ENCODE measurements at places on chromosomes 13 and 19.
A peak's percentile ranks its signal among the peaks of the same experiment; 100 is the strongest.

DNA sequence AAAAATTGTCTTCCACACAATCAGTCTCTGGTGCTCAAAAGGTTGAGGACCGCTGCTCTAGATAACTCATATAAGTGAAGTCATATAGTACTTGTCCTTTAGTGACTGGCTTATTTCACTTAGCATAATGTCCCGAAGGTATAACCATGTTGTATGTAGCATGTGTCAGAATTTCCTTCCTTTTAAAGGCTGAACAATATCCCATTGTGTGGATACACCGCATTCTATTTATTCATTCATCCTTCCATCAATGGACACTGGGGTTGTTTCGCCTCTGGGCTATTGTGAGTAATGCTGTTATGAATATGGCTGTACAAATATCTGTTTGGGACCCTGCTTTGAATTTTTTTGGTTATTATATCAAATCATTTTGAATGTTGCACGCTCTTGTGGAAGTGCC lies 4.6 kb upstream of the LYPD5 start:
- peak; percentile 13 for DNase-seq

- DNase-seq: peak; percentile 40
Observed at GRCh38 chr19:29576761-29577648, 29.1 kb upstream of the POP4 start.

GRCh38 chr13:23463661-23464060 lies 30.2 kb upstream of the SACS start:
- peak; percentile 43 for DNase-seq

DNA sequence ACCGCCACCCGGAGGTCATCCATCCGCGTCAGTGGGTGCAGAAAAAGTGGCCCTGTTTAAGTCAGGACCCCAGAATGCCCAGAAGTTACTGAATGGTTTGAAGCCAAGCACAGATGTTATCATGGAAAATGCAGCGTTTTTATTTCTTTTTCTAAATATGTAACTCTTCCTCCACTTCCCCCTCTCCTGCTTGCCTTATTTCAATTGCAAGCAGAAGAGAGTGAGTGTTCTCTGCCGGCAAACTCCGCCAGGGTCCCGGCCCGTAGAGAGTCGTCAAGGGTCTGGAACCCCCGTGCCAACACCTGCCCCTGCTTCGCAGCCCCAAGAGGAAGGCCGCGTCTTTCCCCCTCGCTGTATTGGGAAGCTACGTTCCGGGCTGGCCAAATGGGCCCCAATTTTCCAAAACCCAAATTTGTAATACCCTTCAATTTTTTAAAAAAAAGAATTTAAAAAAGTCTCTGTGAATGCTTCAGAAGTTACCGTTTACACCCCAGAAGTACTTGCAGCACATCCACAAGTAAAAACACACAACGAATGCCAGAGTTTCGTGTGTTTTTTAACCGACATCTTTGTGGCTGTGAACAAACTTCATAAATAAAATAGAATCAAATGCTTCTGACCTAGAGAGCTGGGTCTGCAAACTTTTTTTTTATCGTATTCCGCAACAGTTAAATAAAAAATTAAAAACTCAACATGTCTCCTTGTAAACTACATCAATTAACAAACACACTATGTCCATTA lies 712 bp upstream of the PDX1 start:
- no peak for DNase-seq

GRCh38 chr13:26677156-26677555 lies 83.4 kb downstream of the GPR12 start:
- no peak for DNase-seq

- no peak for DNase-seq
Observed at GRCh38 chr13:28658539-28658795, 463 bp upstream of the POMP start.

- no peak for DNase-seq
Observed at GRCh38 chr19:18596752-18597157, 8.2 kb downstream of the REX1BD start.

- peak; percentile 89 for DNase-seq
Observed at GRCh38 chr19:43675269-43675879, 5.4 kb upstream of the PLAUR start.

DNA sequence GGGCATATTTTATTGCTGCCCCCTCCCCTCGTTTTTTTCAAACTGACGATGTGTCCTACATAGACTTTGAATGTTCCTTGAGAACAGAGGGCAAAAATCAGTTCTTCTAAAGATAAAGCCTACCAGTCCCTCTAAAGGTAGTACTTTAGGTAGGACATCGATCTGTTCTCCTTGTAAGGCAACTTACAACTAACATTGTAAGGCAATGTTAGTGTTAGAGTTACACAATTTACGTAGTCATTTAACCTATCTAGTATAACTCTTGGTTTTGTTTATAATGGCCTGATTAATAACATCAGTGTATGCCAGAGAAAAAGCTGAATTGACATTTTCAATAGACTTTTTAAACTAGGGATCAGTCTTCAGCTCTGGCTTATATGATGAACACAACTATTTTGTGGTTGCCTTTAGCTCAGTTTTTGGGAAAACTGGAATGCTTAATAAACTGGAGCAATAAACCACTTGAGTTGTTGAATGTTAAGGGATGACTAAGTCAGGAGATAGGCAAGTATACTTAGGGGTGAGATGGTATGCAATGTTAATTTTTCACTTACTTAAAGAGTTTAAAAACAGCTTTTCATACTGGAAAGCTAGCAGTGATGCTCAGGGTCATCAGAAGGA lies 2.2 kb downstream of the NDFIP2 start:
- peak; percentile 75 for DNase-seq

GRCh38 chr13:23557043-23557442 lies 13.2 kb upstream of the TNFRSF19 start:
- DNase-seq: no peak

DNA sequence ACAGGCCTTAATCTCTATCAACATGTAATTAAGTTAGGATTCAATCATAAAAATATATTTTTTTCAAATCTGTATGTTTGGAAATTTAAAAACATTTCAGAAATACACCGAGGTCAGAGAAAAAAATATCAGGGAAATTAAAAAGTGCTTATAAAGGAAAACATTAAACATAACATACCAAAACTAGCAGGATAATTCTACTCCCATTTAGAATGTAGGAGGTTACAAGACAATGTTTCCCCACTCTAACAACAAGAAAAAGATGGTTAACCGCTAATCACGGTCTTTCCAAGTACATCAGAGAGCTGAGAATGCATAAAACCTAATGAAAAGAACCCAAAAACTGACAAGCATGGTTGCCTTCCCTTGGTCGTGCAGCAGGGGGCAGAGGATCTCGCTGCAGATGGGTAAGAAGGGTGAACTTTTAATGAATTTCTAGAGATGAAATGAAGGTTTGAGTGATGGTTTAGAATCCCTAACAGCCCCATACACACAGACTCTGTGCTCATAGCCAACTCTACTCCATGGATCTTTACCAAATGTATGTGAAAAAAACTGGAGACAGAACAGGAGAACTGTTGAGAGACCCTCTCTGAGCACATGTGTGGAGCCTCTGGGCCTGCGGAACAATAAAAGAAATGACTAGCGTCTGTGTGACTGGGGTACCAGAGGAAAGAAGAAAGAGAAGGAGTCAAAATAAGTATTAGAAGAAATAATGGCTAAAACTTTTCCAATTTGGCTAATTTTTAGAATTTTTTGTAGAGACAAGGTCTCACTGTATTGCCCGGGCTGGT lies 51.3 kb upstream of the LSM14A start:
- DNase-seq: peak; percentile 47

DNA sequence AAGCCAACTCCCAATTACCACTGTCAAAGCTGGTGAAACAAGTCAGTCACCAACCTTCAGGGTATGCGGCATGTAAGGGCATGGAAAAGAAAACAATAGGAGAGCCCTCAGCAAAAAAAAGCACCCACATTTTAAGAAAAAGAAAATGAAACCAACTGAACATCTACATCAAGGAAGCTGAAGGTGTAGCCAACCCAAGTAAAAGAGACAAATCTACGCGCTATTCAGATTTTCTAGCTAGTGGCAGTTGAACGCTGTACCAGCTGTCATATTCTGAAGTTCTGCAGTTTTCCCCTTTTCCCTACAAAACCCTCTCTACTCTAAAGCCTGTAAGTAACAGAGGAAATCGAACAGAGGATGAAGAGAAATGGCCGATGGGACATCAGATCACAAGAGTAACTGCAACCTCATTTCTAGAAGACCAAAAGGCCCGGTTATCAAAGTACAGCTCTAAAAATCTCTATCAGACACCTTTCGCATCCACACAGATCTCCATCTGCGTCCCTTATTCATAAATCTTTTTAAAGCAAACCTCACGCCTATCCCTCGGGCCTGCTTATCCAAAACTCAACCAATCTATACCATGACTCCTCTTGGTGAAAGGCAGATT lies 1.4 kb downstream of the MYCBP2 start:
- peak; percentile 33 for DNase-seq

DNA sequence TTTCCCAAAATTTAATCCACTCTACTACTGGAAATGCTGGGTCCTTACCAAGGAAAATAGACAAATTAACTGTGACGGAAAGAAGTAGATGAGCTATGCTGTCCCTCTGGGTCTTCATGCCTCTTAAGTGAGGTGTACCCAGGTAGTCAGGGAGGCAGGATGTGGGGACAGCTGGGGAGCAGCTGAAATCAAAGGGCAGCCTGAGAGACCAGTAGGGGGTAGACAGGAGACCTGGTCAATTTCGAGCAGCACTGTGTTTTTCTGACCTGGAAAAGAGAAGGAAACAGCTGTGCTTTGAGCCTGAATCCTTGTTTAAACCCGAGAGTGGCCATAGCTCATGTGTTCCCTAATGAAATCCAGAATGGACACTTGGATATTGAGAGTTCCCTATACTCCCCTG lies 587.3 kb downstream of the EFNB2 start:
- DNase-seq: no peak

DNA sequence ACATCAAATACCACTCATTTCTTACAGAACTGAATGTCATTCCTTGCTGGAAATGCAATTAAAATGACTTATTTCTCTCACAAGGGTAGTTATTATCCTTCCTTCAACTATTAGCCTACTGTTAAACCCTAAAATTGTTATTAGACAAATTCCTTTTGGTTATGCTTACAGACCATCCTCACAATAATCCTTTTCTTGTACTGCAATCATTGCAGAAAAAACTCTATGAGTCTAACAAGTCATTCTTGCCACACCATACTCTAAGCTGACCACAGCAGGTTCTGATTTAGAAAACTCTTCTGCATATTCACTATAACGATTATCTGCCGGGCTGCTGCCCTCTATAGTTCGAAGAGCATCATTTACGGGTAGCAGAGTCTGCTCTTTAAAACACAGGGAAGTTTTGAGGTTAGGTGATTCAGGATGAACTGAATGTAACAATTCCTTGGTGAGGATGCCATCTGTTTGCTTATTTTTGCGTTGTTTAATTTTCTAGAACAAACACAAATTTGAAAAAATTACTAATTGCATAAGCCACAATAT lies 38.2 kb downstream of the MTMR6 start:
- peak; percentile 6 for DNase-seq

DNA sequence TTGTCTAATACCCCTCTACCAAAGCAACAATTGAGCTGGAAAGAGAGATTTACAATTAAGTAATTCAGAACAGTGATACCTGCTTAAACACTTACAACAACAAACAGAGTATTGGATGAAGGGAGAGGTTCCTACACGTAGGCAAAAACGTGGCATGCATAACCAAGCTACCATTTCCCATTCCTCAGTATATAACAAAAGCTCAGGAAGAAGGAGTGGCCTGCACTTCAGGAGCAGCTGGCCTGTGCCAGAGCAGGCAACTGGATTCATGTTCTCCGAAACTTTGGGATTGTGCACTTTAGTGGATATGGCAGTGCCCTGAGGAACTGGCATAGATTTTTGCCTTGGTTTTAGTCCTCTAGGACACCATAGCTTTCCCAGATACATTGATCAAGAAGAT lies 630.2 kb upstream of the PCDH9 start:
- DNase-seq: no peak

DNA sequence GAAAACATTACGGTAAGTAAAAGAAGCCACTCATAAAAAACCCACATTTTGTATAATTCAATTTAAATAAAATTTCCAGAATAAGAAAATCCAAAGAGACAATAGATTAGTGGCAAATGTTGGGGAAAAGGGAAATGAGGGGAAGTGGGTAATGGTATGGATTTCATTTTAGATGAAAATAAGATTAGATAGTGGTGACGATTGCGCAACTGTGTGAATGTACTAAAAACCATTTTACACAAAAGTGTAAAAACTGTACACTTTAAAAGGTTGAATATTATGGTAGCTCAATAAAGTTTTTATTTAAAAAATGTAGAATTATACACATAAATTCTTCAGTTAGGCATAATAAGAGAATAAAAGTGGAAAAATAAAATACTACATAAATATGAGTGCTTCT lies 3.7 kb downstream of the MBD3L1 start:
- DNase-seq: no peak

GRCh38 chr19:42465827-42466280 lies 23.1 kb upstream of the CXCL17 start:
- DNase-seq: no peak

- DNase-seq: no peak
Observed at GRCh38 chr19:40413291-40413845, at the start of gene PRX. Gene PRX (minus strand): TSS chr19:40413378. CDS start chr19:40407932, 5,446 bp downstream.

DNA sequence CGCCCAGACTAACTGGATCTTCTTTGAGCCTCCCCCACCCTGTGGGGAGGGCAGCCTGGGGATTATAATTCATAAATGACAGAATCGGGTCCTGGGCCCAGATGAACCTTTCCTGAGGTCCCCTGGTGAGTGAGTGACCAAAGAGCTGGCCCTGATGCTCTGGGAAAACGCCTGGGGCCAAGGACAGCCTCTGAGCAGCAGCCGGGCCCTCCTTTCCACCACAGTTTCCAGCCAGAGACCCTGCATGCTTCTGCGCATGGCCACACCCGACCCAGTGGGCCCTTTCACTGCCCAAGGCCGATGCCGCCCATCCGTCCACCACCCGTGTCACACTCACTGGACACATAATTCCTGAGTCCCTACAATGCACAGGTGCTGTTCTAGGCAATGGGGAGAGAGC lies 43.6 kb upstream of the CCNE1 start:
- DNase-seq: no peak

DNA sequence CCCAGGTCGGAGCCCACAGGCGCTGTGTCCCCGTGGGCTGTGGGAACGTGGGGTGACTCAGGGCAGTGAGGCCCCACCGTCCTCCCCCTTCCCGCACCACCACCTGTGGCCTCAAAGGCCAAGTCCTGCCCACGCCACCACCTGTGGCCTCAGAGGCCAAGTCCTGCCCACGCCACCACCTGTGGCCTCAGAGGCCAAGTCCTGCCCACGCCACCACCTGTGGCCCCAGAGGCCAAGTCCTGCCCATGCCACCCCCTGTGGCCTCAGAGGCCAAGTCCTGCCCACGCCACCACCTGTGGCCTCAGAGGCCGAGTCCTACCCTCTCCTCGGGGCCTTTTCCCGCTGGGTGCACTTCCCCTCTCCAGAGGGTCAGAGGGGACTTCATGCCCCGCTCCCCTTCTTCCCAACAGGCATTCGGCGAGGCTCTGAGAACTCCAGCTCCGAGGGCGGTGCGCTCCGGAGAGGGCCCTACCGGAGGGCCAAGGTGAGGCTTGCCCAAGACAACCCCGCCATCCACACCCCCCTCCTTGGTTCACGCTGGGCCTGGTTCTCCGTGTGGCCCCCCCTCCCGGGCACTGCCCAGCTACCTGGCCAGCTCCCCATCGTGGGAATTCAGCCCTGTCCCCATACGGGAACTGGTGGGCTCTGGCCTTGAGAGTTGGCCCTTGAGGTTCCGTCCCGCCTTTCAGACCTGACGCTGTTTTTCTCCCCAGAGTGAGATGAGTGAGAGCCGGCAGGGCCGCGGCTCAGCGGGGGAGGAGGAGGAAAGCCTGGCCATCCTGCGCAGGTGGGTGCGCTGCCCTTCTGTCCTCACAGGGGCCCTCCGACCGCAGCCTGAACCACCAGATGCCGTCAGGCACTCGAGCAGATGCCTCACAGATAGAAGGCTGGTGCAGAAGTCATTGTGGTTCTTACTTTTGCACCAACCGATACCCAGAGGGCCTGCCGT lies 27.4 kb upstream of the F7 start:
- no peak for DNase-seq

All from M059J (cell line).